D341Med (cell line): ENCODE measurements at places on chromosomes 5 and 9.

DNA sequence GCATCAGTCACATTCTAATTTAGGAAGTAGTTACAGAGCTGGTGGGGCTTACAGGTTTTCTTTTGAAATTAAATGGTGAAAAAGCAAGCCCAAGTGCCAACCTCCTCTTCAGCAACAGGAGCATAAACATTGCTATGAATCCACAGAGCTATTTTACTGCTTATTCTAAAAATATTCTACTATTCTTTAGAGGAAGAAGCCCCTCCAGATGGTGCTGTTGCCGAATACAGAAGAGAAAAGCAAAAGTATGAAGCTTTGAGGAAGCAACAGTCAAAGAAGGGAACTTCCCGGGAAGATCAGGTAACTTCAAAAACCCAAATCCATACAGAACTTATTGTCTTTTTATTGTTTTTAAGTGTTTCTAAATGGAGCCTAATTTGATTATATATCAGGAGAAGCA is 202.8 kb downstream of the CWC27 start:
- no peak for DNase-seq

DNA sequence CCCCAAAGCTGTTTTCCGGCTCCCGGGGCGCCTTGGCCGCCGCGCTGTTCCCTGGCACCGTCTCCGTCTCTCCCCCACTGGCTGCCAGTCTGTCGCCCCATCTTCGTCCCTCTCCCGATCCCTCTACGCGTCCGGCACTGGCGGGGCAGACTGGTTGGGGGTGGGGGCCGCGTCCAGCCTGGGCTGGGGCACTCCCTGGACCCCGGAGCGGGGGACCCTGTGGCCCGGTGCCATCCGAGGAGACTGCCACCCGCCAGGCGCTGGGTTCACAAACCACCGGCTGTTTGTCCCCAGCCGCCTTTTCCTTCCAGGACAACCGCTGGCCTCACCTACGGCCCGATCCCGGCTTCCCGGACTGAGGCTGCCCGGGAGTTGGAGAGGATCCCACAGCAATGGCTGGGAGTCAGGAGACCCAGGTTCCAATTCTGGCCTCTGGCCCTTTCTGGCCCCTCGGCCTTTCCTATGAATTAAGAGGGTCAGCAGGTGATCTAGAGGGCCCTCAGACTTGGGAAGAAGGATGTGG is 1.0 kb upstream of the FIBCD1 start:
- no peak for DNase-seq

- no peak for DNase-seq
Measured at GRCh38 chr9:104009826-104010225, 84.3 kb upstream of the SMC2 start.

DNA sequence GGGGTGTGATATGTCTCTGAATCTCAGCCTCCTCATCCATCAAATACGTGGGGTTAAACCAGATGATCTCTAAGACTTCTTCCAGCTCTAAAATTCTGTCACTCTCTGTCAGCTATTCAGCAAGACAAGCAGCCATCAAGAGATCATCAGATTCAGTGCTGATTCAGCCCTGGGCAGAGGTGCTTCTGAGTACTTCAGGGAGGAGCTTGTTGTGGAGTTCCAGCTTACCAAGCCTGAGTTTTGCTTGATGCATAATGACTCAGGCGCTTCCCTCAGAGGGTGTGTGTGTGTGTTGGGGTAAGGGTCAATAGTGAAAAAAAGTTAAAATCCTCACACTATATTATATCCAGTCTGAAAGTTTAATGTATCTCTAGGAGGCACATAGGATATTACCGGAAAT is 29.6 kb upstream of the TAF1L start:
- DNase-seq, result no peak

GRCh38 chr5:117667105-117667504 is 1092.5 kb upstream of the SEMA6A start:
- DNase-seq, result no peak

DNA sequence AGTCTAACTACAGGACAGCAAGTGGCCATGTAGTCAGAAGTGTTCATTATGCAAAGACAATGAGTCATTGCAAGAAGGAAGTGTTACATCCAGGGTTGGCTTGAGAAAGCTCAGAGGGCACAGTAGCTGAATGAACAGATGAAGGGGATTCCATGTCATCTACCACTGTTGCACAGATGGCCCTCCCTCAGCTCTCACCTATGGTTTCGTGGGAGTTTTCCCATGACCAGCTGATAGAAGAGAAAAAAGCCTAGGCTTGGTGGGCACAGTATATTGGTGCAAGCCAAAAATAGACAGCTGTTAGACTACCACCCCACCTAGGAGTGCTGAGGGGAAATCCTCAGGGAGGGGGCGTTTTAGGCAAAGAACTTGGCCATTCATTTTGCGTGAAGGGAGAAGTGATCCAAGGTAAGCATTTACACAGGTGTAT is 217.0 kb downstream of the DMRT2 start:
- DNase-seq, result no peak

GRCh38 chr5:139699351-139699750 is 51.2 kb downstream of the CXXC5 start:
- no peak for DNase-seq

- DNase-seq, result no peak
Measured at GRCh38 chr9:96523374-96523773, 73.4 kb downstream of the HABP4 start.

- DNase-seq, result no peak
Measured at GRCh38 chr9:35237311-35237710, 75.5 kb downstream of the UNC13B start.

DNA sequence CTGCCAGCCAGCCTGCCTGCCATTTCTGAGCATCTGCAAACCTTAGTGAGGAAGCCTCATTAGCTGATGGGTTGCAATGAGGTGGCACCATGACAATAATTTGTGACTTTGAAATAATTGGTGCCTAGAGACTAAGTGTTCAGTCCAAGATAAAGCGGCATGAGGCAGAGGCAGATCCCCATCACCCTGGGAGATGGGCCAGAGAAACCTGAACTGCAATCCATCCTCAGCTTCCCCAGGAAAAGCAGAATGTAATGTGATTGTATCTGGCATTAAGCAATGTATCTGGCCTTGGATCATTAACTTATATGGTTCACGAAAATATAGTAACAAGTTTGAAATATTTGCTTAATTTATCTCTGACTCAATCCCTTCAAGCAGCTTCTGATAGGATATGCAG is 101.0 kb downstream of the SPOCK1 start:
- DNase-seq, result no peak

GRCh38 chr5:123717139-123717538 is 205.2 kb downstream of the CSNK1G3 start:
- no peak for DNase-seq

- no peak for DNase-seq
Measured at GRCh38 chr5:12177851-12178250, 273.6 kb upstream of the CTNND2 start.

DNA sequence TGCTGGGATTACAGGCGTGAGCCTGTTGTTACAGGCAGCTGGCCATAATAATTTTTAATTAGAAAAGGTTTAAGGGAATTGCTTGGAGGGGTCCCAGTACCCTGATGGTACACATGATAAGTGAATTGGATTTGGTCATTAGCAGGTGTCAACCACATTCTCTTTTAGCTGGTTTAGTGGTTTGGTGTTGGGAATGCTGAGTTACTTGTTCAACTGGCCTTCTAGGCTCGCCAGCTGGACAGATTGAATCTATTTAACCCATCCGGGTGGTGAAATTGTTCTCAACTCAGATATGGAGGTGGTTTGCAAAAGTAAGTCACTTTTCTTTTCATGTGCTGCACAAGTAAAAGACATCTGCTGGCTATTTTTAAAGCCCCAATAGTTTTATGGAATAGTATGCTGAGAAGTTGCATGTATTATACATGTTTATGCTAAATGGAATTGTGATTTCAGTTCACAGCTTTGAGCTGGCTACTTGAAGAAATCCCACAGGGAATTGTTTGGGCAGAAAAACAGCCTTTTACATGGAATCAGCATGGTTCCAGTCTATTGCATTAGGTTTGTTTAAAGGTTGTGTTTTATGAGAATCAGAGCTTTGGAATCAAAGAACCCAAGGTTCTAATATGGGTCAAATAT is 149.8 kb upstream of the SLC28A3 start:
- no peak for DNase-seq
